HFF-Myc (cell line): ENCODE measurements at places on chromosomes 3 and 15.
A peak's percentile ranks its signal among the peaks of the same experiment; 100 is the strongest.

GRCh38 chr3:98068824-98069223 is 18.1 kb upstream of the OR5AC2 start:
- DNase-seq = no peak

GRCh38 chr3:48678056-48678455 is 7.7 kb downstream of the NCKIPSD start:
- no peak for DNase-seq

DNA sequence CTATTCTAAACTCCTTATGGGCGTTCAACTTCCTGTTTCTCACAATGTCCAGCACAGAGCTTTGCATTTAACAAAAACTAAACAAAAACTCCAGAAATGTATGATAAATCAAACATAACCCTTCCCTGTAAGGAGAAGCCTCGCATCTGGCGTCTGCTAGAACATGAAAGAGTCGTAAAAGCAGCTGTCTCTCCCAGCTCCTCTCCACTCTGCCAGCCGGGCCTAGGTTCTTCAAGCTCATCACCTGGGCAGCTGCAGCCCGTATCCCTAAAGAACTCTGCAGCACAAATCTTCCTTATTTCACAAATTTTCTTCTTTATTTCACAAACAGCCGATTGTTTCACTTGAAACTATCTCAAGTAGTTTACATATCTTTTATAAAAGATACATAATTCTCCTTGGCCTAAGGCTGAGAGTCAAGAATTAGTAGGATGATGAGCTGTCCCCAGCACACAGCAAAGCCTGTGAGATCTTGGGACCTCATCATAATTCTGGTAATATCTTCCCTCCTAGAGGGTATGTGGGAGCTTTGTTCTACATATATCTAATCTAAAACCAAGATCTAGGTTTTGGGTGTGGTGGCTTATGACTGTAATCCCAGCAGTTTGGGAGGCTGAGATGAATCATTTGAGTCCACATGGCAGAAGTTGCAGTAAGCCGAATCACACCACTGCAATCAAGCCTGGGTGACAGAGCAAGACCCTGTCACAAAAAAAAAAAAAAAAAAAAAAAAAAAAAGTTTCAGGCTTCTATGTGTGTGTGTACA is 35.3 kb downstream of the ANXA2 start:
- DNase-seq = peak; percentile 72

GRCh38 chr15:98025237-98025636 is 64.7 kb downstream of the ARRDC4 start:
- peak; percentile 52 for DNase-seq

- no peak for DNase-seq
Observed at GRCh38 chr15:55372701-55373440, 35.3 kb downstream of the CCPG1 start.

- no peak for DNase-seq
Observed at GRCh38 chr15:29622637-29623036, 199.6 kb downstream of the TJP1 start.

DNA sequence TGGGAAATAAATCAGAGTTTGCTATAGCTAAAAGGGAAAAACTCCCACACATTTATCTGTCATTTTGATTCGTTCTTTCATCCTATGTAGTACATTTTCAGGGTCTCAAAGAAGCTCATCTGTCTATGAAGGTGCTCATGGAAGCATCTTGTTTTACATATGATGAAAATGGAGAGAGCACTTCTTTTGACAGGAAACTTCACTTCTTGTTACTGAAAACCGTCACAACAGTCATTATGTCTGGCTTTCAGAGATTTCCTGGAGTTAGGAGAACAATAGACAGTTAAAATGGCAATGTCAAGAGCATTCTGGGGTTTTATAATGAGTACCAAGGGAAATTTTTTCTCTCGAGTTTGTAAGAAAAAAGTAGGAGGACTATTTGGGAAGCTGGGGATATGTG is 83.3 kb downstream of the TMEM108 start:
- DNase-seq = no peak

DNA sequence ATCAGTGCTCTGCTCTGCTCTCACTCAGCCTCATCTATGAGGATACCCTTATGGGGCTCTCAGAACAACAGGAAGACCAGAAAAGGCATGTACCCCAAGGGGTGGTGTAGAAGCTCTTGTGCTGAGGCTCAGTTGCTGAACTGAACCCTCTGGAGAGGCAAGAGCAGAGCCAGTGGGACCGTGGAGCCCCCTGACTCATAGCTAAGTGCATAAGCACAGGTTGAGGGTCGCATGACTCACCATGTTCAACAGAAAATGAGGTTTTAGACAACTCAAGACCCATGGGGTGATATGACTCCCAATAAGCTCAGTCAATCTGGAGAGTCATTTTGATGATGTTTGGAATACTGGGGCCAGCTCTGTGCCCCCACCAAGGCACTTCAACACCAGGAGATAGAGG is 37.3 kb downstream of the CRYGS start:
- DNase-seq = no peak

- no peak for DNase-seq
Observed at GRCh38 chr3:47813551-47814177, 10.7 kb downstream of the DHX30 start.

DNA sequence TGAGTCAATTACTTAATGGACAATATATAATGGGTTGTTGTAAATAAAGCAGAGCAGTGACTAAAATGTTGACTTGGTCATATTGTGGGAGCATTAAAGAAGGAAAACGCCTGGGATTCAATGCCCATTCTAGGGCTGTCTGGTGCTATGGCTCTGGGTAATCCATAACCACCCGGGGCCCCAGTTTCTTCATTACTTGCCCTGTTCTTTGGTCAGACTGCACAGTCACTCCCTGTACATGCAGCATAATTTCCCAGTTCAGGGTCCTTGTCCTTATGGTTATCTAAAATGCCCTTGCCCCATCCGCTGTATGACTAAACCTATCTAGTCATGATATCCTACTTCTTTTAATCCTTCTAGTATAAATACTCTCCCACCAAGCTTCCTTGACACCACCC is 27.5 kb upstream of the DENND4A start:
- DNase-seq = no peak

GRCh38 chr15:91254766-91255165 is 154.7 kb downstream of the SV2B start:
- DNase-seq = no peak

- no peak for DNase-seq
Observed at GRCh38 chr3:171347301-171348039, 112.7 kb downstream of the TNIK start.

- DNase-seq = no peak
Observed at GRCh38 chr3:140013220-140013619, 78.2 kb downstream of the CLSTN2 start.

DNA sequence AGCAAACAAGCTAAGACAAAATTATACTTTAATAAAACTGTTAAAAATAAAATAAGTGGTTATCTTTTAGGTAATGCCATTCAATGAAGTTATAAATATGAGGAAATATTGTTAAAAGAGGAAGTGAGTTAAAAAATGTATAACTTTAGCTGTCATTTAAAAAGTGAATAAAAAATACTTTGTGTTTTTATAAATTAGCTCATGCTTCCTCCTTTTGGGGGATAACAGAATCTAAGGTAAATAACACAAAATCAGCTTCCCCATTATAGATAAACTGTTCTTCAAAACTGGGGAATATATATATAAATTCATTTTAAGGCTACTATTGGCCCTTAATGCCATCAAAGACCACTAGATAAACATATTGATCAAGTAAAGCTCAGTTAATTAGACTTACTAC is 113.7 kb upstream of the AADACL2 start:
- no peak for DNase-seq

- DNase-seq = peak; percentile 91
Observed at GRCh38 chr15:66803182-66803729, 101.2 kb downstream of the SMAD6 start.

DNA sequence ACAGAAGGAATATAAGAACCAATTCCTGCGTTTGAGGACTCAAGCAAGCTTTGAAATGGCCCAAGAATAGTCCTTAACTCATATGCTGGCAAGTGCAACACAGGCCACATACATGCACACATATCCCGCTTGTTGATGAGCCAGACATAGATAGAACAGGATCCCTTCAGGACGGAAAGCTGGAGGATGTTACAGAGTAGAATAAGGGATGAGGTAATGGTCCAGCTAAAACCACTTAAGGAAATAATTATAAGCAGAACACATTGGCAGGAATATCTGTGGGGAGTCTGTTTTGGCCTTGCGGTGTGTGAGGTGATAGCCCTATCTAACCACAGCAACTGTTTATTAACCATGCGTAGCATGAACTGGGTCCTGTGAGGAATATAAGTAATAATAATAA is 25.0 kb downstream of the SCG3 start:
- DNase-seq = peak; percentile 33

DNA sequence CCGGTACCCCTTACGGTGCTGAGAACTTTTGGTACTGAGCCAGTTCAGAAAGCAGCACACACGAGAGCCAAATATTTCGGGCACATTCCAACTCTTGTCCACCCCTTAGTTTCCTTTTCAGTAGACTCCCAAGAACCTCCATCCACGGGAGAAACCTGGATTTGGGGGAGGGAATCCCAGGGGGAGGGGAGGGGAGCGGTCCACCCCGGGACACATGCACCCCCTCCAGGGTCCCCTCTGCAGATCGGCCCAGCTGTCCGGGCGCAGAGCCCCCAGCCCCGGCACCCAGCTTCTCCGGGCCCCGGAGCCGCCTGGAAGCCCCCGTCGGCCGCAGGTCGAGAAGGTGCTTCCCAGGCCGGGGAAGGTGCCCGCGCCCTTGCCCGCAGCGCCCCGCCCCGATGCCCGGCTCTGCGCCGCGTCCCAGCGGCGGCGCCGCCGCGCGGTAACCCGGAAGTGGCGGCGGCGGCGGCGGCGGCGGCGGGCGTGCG is 455 bp upstream of the ABHD17C start:
- DNase-seq = no peak

DNA sequence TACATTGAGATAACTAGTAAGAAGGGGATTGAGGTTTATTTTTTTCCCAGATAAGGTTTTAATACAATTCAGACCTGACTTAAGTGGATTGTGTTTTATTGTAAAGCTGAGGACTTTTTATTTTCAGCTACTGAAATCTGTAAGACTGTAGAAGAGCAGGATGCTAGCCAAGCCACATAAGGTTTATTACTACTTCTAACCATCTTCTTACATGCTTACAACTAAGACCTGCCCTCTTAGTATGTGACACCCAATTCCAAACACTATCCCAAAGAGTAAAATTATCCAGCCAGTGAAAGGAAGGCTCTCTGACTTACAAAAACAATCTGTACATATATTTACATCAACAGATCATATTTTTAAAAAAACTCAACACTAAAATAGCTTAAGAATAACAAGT is 564.5 kb upstream of the NAALADL2 start:
- no peak for DNase-seq

DNA sequence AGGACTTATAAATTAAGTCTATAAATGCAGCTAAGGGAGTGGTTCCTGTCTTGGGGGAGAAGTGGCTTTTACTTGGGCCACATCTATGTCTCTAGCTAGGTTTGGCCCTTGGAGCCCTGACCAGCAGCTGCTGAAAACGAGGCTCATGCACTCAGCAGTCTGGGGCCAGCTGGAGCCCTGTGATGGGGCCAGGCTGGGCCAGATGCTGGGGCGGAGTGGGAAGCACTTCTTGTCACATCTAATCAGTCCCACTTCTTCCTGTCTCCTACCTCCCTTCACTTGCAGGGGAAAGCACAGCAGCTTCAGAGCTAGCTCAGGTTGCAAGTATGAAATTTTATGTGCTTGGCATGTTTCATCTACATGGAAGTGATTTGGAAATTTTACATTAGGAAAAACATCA is 209.9 kb upstream of the ROPN1 start:
- DNase-seq = no peak

DNA sequence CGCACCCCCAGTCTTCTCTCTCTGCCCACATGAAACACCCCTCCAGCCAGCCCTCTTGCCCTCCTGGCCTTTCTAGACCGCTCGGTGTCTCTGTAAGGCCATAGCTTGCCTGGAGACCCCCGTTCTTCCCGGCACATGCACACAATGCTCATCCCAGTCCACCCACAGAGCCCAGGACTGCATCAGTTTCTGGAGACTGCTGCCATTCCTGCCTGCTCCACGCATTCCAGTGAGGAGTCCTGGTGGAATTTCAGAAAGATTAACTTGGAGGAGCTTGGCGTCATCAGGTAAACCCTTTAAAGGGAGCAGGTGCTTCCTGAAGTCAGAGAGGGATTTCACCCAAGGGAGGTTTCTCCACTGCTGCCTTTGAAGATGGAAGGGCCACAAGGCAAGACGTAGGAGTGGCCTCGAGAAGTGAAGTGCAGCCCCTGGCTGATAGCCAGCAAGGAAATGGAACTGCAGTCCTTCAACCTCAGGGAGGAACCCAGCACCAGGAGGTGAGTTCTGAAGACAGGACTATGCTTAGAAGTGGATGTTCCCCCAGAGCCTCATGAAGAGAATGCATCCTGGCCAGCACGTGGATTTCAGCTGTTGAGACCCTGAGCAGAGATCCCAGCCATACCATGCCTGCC is 19.2 kb downstream of the SLC41A3 start:
- no peak for DNase-seq

DNA sequence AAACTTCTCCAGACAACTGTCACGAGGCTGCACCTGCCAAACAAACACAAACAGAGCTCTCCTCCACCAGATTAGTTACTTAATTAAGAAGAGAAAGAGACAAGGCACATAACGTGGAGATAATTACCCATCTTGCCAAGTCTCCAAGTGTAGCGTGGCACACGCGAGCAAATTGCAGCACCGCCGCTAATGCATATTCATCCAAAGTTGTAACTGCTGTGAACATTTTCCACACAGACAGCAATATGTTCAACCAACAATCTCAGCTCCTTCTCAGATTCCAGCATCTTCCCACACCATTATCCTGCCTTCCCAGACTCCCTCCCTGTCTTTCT is 309.6 kb upstream of the TLE3 start:
- DNase-seq = no peak

GRCh38 chr15:39543651-39544050 is 37.2 kb upstream of the THBS1 start:
- DNase-seq = no peak

DNA sequence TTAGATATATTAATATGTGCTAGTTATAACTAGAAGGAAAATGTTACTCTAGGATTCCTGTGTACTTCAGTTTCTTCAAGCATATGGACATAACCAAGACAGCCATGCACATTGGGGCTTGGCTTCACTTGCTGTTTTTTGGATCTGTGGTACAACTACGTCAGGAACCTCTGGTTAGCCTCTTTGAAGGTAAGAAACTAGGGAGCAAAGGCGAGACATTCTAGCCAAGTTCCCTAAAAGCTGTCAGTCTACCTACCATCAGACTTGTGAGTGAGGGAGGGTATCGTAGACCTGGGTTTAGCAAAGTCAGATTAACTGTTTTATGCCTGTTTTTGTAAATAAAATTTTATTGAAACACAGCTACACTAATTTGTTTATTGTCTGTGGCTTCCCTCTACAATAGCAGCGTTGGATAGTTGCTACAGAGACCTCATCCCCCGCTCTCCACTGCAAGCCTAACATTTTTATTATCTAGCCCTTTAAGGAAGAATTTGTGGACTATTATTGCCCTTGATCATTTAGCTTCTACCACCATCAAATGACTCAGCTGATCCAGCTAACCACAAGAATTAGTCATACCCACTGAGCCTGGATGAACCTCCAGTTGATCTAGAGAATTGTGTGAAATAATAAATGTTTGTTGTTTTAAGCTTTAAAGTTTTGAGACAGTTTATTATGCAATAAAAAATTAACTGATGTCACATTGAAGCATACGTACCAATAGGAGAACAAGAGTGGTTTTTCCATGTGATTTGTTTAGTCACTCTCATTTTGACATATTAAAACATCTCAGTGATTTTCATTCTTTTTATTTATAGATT is 58.1 kb downstream of the RSRC1 start:
- DNase-seq = peak; percentile 90
